ENCODE measurements at places on chromosomes 4 and X.

GRCh38 chrX:13689741-13690211, 848 bp downstream of the RAB9A start:
- no peak for DNase-seq

GRCh38 chrX:107684956-107685385, 56.7 kb downstream of the PRPS1 start:
- DNase-seq = no peak

- DNase-seq = no peak
Measured at GRCh38 chrX:123185721-123186120, 1.6 kb downstream of the GRIA3 start.

GRCh38 chr4:100823066-100823992, 305.5 kb upstream of the EMCN start:
- DNase-seq = no peak

DNA sequence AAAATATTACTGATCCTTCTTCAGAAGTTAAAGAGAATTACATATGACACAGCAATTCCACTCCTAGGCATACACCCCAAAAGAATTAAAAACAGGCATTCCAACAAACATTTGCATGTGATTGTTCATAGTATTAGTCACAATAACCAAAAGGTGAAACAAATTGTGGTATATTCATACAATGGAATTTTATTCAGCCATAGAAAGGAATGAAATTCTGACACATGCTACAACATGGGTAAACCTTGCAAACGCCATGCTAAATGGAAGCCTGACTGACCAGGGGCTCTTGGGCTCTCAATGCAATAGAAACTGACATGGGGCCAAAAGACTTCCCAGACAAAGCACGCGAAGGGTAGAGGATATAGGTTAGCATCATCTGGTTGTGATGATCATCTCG, 62.1 kb upstream of the S100G start:
- no peak for DNase-seq

GRCh38 chr4:174523025-174523693, 871 bp upstream of the HPGD start:
- no peak for DNase-seq

GRCh38 chr4:146975527-146975926, 29.9 kb upstream of the TTC29 start:
- DNase-seq = no peak

GRCh38 chr4:60683973-60684372, 516.2 kb upstream of the ADGRL3 start:
- no peak for DNase-seq

DNA sequence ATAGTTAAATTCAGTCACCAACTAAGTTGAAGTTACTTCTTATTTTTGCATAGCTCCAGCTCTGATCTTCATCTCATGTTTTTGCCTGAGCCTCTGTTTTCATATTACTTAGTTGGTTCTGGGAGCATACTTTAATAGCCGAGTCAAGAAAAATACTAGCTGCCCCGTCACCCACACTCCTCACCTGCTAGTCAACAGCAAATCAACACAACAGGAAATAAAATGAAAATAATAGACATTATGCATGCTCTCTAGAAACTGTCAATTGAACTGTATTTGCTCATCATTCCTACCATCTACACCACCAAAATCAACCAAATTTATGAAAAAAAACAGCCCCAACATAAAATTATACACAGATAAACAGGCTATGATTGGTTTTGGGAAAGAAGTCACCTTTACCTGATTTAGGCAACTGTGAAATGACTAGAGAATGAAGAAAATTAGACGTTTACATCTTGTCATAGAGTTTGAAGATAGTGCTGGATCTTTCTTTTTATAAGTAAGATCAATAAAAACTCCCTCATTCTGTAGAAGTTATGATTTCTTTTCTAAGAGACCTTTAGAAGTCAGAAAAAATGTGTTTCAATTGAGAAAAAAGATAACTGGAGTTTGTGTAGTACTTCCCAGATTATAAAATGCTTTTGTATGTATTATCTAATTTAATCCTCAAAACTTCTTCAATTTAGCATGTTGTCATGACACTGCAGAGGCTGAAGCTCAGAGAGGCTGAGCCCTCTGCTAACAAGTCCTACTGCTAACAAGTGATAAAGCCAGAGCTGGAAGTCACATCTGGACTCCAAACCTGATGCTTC, 7.0 kb downstream of the ALB start:
- DNase-seq = no peak

DNA sequence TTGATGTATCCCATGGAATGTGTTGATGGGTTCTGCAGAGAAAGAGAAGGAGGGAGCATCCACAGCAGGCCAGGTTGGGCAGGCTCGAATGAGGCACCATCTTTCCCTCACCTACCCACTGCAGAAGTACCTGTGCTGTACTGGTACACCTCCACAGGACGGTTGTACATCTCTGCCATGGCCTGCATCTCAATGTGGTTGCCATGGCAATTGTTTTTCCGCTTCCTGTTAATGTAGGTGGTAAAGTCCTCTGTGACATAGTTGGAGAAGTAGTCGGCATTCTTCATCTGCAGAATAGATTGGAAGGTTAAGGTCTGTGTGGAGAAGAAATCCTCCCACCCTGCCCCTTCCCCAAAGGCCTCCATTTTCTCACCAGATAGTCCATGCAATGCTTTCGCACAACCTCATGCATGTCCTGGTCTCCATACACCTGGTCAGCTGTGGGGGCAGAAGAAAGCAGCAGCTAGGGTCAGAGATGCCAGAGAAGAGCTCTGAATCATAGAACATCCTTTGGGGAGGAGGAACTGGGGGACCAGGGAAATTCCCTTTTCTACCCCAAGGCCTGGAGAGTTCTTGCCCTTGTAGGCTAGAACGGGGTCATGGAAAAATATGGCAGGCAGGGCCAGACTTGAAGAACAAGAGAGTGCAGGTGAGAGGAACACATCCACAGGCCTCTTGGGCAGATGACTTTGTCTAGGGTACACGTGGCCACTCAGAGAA, 15.9 kb upstream of the PIM2 start:
- DNase-seq = no peak

GRCh38 chr4:73376976-73377375, 27.1 kb upstream of the ALB start:
- DNase-seq = no peak

GRCh38 chrX:37692918-37693317, 7.3 kb downstream of the XK start:
- no peak for DNase-seq

- no peak for DNase-seq
Measured at GRCh38 chrX:37776283-37776986, 3.4 kb upstream of the CYBB start.

DNA sequence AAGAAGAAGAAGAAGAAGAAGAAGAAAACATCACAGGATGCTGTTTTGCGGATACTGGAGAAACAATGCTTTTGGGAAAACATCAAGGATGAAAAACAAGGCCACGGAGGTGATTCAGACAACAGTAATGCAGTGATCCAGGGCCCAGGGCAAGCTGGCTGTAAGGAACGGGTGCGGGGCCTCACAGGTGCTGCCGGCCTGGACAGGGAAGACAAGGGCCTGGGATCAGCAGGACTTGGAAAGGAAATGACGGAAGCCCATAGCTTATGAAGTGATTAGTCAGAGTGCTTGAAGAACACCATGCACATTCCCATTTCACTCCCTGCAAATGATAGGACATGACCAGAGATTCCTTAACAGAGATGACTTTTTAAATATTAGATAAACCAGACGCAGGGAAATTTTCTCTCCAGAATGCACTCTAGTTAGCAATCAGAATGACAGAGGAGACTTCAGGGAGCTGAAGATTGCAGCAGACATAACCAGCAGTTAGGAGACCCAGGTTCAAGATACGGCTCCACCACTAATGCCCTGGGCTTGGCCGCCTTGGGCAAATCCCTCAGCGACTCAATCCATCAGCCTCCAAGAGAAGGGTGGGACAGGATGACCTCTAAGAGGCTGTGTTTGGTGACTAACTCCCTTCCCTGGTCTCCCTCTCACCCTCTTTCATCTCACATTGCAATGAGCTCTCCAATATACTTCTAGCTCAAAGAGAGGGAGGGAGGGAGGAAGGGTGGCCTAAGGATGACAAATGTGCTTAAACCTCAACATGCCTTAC, 54.1 kb downstream of the APBB2 start:
- no peak for DNase-seq

DNA sequence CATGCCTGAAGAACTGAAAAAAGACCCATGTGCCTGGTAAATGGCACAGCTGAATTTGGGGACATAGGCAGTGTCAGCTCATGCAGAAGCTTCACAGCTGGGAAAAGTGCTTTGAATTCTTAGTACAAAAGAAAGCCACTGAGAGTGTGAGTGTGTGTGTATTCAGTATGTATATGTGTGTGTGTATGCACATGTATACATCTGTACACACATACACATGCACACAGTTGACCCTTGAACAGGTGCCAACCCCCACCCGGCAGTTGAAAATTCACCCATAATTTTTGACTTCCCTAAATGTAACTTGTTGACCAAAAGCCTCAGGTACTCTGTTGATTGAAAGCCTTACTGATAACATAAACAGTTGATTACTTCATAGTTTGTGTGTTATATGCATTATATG, 49.5 kb upstream of the ENPP6 start:
- no peak for DNase-seq
